ENCODE measurements at places on chromosomes 5 and 9.

- no peak for DNase-seq
Measured at GRCh38 chr5:137296213-137296781, 202.8 kb downstream of the SPOCK1 start.

DNA sequence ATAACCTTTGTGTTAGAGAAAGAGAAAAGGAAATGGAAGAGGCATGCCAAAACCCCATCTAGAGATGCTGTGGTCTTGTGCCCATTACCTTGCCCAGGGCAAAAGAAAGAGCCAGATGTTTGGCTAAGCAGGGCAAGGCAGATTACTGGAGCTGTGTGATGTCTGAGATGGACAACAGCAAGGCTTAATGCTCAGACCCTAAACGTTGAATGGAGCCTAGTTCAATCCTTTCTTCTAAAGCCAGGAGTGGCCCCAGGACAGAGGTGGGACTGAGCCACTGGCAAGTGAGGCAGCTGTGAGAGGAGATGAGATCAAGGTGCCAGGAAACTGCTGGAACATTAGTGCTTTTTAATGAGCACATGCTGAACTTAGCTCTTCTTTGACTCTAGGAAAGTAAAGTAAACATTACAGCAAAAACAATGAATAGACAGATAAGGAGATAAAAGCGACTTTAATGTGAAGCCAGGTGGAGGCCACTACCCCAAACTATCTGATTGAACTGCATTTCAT is 143.0 kb upstream of the EGFLAM start:
- DNase-seq = no peak

DNA sequence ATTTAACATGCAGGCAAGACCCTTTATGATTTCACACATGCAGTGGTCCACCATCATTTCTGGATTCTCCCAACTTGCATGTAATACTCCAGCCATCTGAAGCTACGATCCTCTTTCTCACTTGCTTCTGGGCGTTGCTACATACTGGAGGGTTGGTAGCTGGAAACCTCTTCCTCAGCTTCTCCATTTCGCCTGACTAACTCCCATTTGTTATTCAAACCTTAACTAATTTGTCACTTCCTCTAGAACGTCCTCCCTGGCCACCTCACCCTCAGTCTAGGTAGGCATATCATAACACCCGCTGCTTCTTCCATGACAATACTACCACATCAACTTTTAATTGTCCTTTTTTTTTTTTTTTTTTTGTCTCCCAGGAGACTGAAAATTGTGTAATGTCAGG is 72.6 kb upstream of the EQTN start:
- no peak for DNase-seq

DNA sequence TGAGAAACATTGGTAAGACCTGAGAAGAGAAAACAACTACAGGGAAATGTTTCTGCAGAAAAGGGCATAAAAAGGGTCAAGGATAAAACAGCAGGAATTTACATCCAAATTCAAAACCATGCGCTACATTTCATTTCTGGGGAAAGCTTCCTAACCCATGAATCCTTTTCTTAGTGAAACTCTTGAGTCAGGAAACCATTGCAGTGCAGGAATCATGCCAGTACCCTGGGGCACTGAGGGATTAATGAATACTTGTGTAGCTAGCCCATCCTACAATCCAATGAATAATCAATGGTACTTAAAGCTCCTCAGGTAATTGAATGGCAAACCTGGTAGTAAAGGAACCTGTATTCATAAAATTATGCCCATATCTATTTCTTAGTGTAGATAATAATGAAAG is 580.5 kb downstream of the TLE1 start:
- no peak for DNase-seq

- no peak for DNase-seq
Measured at GRCh38 chr5:137822984-137823383, 44.7 kb upstream of the MYOT start.

GRCh38 chr9:15018096-15018637 is 107.9 kb upstream of the FREM1 start:
- no peak for DNase-seq

DNA sequence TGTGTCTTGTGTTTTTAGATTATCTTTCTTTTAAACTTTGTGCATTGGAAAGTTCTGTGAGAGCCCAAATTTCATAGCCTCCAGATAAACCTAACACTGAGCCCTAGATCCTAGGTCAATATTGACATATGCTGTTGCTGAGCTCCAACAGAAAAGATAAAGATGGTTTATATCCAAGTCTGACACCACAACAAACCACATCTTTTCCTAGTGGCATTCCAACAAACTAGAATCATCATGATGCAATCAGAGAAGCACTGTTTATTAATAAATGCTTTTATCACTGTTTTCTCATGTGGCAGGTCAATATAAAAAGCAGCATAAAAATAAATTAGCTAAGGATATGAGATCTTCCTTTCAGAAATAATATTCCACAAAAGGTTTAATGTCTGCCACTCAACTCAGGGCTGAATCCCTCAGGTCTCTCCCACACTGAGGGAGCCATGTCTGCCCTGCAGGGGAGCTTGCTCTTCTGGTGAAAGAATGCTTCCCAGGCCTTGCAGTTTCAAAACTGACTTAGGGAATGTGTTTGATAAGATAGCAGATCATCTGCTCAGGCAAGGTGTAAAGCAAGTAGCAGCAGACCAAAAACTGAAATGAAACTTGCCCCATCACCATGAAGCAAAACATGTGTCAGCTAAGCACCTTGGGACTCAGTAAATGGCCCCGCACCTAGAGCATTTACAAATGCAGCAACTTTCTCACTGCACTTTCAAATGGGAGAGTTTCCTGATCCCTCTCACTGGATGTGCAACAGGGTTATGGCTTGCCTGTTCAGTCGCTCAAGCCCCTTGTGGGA is 493.0 kb downstream of the AGTPBP1 start:
- no peak for DNase-seq

DNA sequence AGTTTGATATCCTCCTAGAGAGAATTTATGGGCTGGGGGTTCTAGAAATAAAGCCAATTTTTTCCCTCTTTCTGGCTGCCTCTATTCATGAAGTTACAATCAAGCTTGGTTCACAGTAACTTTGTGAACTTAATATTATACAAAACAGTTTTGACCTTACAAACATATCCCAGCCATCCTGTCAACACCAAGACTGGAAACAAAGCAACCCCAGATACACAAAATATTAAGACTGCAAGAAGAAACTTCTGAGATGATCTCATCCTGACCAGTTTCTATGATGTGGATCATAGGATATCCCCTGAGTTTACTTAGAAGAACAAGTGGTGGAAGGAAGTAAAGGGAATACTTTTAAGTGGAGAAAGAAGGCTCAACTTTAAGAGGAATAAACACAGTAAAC is 28.3 kb upstream of the CER1 start:
- DNase-seq = no peak

GRCh38 chr5:54673523-54674225 is 156.1 kb downstream of the SNX18 start:
- DNase-seq = no peak

- no peak for DNase-seq
Measured at GRCh38 chr9:109597496-109597895, 99.4 kb upstream of the PTPN3 start.

GRCh38 chr9:69583645-69584234 is 88.4 kb downstream of the APBA1 start:
- DNase-seq = no peak

- DNase-seq = no peak
Measured at GRCh38 chr9:123263227-123263626, 5.2 kb downstream of the STRBP start.
